M059J (cell line): ENCODE measurements at places on chromosomes 2 and 18. TPM values are rescaled to one million over a fixed set of nuclear protein-coding genes. Genes with fewer than 3 reads are reported as not detected.
A peak's percentile ranks its signal among the peaks of the same experiment; 100 is the strongest.

ARHGEF4 gene
- 0.10 TPM in 1 of 2 replicates, not detected in the other for total RNA-seq

TTC39C gene
- 19.6 and 29.2 TPM in 2 replicates for total RNA-seq

ARL5A gene
- 21.1 and 60.4 TPM in 2 replicates for total RNA-seq

GRCh38 chr2:195559431-195559914 is 97.6 kb upstream of the SLC39A10 start:
- peak; percentile 80 for DNase-seq

- peak; percentile 64 for DNase-seq
Measured at GRCh38 chr18:55422456-55423180, 165.4 kb downstream of the TCF4 start.

- no peak for DNase-seq
Measured at GRCh38 chr2:241762933-241763369, 13.7 kb upstream of the GAL3ST2 start.

DNA sequence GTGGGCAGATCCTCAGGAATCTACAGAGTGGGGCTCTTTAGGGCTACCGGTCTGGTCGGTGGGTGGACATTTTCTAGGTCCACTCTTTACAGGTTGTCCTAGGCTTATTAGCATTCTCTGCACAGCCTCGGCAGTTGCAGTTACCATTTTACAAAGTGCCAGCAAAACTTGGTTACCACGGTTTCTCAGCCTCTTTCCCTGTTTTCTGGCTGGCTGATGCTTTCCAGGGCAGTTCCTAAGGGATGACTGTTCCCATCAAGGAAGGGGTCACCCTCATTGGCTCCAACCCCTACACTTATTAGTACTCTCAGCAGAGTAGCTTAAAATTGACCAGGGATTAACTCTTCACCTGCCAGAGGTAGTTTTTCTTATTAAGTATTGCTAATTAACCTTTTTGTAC is 2.0 kb upstream of the AQP4 start:
- DNase-seq: no peak
